ENCODE measurements at places on chromosomes 5 and 9.

DNA sequence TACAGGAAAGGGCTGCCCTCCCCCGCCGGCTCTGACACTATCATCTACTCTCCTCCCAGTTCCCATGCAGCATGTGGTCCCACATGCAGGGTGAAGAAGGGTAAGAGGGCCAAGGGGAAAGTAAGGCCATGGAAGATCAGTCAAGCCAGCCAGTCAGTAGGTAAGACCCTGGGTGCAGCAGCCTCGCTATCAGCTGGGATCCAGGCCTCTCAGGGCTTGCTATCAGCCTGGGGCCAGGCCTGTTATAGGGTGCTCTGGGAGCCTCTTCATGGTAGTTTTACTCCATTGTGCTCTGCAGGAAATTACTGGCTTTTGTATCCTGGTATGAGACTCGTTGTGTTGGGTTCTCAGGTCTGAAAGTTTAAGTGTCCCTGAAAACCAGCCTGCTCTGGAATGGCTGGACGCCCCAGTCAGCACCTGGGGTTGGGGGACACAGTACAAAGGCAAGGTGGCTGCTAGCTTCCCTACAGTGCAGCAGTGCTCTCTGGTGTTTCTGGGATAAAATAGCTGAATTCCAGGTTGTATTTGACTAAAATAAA is 21.4 kb downstream of the SLC22A4 start:
- DNase-seq: no peak

DNA sequence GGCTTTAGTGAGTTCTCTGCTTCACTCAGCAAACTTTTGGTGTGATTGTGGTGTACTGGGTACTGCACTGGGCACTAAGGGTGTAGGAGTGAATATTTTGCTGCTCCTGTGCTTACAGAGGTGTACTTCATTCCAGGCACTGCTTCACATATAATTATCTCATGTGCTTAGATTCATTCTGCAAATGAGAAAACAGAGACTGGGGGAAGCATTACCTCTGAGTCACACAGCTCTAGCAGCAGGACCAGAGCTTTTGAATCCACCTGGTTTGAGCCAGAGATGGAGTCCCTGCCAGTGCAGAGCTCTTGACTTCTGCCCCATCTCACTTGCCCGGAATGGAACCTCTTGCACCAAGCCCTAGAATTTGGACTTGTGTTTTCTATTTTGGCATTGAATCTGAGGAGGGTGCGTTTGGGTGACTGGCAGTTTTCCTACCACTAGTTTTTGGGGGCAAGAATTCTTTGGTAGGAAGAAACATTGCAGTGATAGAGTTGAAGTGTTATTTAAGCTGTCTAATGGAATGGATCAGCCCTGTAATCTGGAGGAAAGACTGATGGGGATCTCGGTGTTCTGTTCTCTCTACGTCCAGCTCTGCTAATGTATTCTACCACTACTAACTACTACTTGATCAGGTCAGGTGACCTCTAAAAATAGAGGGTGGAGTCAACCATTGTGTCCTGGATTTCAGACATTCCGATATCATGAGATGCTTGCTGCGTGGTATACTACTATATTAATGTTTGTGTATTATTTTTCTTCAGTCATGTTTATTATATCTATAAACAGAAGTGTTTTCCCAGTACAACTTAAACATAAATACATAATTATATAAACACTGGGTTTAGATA is 2.5 kb downstream of the ARHGAP26 start:
- no peak for DNase-seq

DNA sequence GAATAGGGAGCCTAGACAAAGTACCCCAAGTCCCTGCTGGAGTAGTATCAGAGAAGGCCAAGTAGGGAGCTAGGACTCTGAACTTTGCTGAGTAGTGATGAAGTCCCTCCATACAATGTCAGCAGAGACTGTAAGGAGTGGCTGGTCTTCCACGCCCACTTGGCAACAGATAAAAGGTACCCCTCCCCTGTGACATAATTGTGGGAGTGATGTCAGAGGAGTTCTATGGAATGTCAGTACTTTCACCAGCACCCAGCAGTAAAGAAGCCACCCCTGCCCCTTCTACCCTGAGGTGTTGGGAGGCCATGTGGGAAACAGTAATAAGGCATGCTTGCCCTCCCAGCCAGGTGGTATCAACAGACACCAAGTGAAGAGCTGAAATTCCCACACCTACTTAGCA is 143.9 kb downstream of the SLIT3 start:
- no peak for DNase-seq

DNA sequence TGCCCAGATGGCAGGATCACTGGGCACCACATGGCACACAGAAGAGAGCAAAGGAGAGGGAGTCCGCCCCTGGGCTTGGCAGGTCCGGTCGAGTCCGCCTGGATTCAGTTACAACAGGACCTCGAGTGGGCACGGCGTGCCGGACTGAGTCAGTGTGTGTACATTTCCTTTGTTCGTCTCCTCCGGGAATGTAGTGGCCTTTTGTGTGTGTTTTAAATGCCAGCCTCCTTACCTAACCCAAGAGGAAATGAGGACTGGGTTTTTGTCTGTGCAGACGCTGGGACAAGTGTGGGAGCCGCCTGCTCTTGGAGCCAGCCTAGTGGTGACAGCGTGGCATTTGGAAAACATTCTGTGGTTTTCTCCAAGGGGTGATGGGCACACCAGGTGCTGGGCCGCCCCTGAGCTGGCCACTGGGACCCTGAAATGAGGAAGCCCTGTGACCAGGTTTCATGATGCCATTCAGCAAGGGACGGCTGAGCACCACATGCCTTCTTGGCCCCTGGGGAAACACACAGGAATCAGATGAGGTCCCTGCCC is 9.6 kb downstream of the NEK6 start:
- DNase-seq: no peak

GRCh38 chr9:3058409-3058808 is 214.5 kb upstream of the PUM3 start:
- DNase-seq: no peak

- DNase-seq: no peak
Measured at GRCh38 chr9:37998881-37999587, 70.0 kb downstream of the SHB start.

All from hippocampal formation (tissue), 2 donors.